Tibial nerve (tissue), 4 donors: ENCODE measurements at places on chromosomes 6 and 20.

GRCh38 chr6:165725201-165725600 lies 62.2 kb upstream of the PDE10A start:
- no peak for DNase-seq

DNA sequence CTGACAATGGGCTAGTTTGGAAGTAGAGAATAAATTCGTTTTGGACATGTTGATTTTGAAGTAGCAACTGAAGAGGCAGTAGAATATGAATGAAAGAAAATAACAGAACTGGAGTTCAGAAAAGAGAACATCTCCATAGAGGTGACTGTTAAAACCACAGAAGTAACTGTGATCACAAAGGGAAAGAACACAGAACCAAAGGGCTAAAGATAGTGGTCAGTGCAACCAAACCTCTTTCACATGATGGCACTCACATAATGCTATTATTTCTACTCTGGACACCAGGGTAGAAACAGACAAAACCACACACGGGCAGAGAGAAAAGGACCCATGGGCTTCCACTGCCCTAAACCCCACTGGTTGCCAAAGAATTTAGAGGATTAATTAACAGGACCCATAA lies 58.5 kb downstream of the CDK19 start:
- no peak for DNase-seq

DNA sequence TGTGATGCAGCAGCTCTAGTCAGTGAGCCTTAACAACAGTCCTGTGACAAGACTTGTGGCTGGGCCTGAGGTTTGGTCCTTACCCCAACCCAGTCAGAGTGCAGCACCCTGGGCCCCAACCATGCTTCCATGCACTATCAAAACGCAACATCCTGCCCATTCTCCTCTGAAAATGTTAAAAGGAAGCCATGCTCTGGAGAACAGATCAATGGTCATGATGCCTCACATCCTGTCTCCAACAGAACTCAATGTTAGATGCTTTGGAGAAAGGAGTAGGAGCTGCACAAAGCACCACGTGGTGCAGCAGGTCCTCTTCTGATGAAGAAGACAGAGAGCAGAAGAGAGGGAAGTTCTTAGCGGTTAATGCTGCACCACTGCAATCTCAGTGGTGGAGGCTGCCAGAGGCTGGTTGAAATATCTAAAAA lies 41.9 kb downstream of the TRAM2 start:
- no peak for DNase-seq

- peak; percentile 46 for DNase-seq
Measured at GRCh38 chr6:168778201-168778600, 337.2 kb downstream of the SMOC2 start.

DNA sequence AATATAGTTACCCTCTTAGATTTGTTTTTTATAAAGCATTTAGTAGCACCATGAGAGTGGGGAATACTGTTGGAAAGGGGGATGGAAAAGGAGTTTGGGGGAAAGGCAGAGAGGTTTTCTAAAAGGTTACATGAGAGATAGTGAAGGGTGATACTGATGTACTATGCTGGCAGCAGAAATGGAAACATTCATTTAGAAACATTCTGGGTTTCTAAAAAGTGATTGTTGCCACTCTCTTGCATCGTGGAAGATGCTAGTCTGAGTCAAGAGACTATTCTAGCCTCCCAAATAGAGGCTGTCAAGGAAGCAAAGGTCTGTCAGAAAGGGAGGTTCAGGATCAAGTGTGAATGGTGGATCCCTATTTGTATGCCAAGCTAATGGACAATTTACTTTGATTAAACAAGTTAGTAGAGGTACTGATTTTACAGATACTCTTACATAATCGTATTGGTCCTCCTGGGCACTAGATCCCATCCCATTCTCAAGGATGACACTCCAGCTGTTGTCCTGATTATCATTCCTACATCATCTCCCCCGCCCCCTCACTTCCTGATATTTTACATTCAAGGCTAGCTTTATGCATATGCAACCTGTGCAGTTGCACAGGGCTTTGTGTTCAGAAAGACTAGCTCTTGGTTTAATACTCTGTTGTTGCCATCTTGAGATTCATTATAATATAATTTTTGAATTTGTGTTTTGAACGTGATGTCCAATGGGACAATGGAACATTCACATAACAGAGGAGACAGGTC lies 15.4 kb upstream of the ABT1 start:
- DNase-seq = no peak

DNA sequence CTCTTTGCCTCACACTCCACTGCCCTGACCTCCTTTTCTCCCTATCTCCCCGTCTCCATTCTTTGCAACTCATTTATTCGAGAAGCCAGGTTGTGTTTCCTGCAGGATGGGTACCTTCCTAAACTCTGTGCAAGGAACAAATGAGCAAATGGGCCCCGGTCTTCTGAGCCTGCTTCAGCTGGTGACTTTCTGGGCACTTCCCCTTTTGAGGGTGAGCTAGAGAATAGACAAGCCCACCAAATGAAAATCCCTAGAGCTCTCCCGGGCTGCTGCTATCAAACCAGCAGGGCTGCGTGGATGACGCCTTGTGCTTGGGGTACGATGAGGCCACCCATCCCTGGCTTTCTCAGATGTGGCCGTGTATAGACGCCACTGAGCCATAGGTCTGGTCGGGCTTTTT lies 91.0 kb upstream of the FOXA2 start:
- no peak for DNase-seq

DNA sequence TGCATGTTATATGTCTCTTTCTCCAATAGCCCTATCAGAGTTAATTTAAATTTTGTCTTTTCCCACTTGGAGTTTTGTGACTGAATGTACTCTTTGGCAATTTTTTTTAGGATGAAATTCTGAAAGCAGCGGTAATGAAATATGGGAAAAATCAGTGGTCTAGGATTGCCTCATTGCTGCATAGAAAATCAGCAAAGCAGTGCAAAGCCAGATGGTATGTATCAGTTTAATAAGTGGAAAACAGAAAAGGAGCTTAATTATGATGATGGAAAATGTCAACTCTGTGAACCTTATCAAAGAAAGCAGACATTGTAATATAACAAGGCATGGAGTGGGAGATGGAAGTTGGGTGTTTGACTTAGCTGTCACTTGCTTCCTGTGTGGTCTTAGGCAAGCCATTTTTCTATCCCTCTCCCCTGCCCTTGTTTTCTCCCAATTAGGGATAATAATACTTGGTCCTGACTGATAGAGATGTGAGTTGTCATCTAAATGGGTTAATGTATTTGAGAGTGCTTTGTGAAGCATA lies 2.7 kb downstream of the CDC5L start:
- DNase-seq = no peak

DNA sequence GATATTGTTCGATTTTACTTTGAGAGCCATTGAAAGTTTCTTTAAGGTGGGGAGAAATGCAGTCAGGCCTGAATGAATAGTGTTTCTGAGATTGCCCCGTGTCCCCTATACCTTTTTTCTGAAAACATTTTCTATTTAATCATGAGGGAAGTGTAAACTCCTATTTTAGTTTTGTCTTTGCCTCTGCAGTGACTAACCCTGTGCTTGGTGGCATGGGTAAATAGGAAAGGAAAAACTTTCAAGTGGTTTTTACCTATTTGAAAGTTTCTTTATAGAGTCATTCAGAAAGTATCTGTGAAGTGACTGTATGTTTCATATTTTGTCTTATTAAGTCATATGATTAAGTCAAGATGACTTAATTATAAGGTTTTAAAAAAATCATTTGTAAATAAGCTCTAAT lies 14.5 kb downstream of the SNRNP48 start:
- DNase-seq = no peak

DNA sequence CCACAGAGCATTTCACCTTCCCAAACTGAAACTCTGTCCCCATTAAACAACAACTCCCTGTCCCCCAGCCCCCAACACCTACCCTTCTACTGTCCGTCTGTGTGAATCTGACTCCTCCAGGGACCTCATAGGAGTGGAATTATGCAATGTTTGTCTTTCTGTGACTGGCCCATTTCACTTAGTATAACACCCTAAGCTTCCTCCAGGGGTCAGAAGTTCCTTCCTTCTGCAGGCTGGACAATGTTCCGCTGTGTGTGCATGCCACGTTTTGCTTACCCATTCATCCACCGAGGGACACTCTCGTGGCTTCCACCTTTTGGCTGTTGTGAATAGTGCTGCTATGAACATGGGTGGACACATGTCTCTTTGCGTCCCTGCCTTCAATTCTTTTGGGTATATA lies 37.6 kb upstream of the MPC1 start:
- DNase-seq = no peak

- DNase-seq = no peak
Measured at GRCh38 chr20:32574296-32575226, 10.6 kb downstream of the NOL4L start.

DNA sequence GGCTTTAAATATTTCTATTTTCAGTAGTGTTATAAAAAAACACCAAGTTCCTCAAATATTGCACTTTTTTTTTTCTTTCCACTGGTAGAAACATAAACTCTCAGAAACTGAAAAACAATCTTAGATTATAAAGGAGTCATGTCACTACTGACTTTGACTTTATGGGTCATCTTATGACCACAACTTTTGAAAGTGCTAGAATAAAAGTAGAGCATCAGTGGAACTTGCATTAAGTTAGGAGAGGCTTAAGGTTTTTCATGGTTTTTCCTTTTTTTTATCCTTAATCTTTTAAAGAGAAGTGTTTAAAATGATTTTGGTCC lies 56.6 kb upstream of the SUPT3H start:
- no peak for DNase-seq

- DNase-seq = no peak
Measured at GRCh38 chr20:61274326-61274725, 22.3 kb downstream of the CDH4 start.

- no peak for DNase-seq
Measured at GRCh38 chr6:42530751-42531150, 33.1 kb upstream of the UBR2 start.

GRCh38 chr20:37185686-37186085 lies 6.3 kb upstream of the MROH8 start:
- no peak for DNase-seq

- DNase-seq = no peak
Measured at GRCh38 chr20:45489083-45489531, 19.6 kb downstream of the WFDC2 start.

GRCh38 chr6:14273191-14273590 lies 155.6 kb downstream of the CD83 start:
- no peak for DNase-seq
